Smooth muscle cell of bladder (primary cell): ENCODE measurements at places on chromosomes 4 and X. TPM values are rescaled to one million over a fixed set of nuclear protein-coding genes. Genes with fewer than 3 reads are reported as not detected.

The ARHGAP6 gene
- 2.4 and 8.7 TPM in 2 replicates for total RNA-seq

The ZCCHC18 gene
- total RNA-seq = 0.55 and 0.57 TPM in 2 replicates

The AMOT gene
- total RNA-seq = 1.1 and 2.5 TPM in 2 replicates

The SSX7 gene
- not detected in 2 replicates for total RNA-seq

The ATP2B3 gene
- total RNA-seq = under 0.01 TPM in 1 of 2 replicates, not detected in the other

The RAB39B gene
- total RNA-seq = 0.83 and 0.85 TPM in 2 replicates

The SSX2B gene
- not detected in 2 replicates for total RNA-seq

The SMIM31 gene
- total RNA-seq = not detected in 2 replicates

The RNF212 gene
- total RNA-seq = 0.28 TPM in 2 replicates

The NPNT gene
- 0.09 TPM in 1 of 2 replicates, not detected in the other for total RNA-seq

The MAGEA10 gene
- not detected in 2 replicates for total RNA-seq

The IL1RAPL2 gene
- not detected in 2 replicates for total RNA-seq

The NAA10 gene
- total RNA-seq = 30.6 and 40.2 TPM in 2 replicates

The SH3D19 gene
- 29.2 and 35.9 TPM in 2 replicates for total RNA-seq
